ENCODE measurements at places on chromosomes 7 and 10.

DNA sequence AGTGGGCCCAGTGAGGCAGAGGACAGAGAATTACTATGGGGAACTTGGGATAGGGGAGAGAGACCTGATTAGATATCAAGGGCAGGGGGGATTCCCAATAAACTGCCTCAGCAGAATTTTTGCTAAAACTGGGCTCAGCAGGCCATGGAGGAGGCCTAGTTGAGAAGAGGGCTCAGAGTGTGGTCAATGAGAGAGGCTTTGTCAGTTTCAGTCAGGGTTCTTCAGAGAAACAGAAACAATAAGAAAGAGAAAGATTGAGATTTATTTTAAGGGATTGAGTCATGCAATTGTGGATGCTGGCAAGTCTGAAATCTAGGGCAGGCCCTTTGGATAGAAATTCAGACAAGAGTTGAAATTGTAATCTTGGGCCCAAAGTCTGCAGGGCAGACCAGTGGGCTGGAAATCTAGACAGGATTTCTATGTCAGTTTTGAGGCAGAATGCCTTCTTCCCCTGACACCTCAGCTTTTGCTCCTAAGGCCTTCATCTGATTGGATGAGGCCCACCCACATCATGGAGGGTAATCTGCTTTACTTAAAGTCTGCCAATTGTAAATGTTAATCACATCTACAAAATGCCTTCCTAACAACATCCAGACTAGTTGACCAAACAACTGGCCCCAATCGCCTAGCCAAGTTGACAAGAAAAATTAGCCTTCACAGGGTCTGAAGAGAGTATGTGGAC is 33.5 kb upstream of the CCSER2 start:
- no peak for DNase-seq

DNA sequence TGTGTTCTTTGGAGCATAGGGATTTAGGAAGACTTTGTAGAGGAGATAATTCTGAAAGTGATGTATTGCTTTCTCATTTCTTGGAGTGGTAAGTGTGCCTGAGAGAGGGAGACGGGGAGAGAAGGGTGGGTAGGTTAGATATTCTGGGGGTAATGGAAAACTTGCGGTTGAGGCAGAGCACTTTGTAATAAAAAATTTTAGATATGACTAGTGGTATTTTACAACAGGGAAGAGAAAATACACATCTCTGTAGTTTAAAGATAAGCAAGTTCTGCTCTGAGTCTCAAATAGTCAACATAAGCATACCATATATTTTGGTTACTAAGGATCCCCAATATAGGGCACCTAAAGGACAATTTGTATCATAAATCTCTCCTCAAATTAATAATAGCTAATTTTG is 6.6 kb downstream of the VPS50 start:
- DNase-seq: no peak

GRCh38 chr10:124860426-124860825 is 58.8 kb downstream of the ABRAXAS2 start:
- no peak for DNase-seq

DNA sequence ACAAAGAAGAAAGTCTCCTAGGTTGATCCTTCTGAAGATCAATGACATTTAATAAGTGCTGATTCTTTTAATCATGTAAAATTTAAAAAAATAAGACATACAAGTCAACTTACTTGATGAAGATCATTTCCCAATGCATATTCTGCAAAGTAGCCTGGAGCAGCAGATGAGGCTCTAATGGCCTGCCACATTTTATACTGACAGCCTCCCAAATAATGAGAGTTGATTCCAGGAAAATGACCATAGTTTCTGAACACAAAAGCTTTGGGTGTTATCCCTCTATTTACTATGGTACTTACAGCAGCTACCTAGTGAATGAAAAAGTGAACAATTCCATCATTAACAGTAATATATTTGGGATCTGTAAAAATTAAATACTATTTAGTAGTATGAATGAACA is 31.4 kb upstream of the NRCAM start:
- DNase-seq: no peak

DNA sequence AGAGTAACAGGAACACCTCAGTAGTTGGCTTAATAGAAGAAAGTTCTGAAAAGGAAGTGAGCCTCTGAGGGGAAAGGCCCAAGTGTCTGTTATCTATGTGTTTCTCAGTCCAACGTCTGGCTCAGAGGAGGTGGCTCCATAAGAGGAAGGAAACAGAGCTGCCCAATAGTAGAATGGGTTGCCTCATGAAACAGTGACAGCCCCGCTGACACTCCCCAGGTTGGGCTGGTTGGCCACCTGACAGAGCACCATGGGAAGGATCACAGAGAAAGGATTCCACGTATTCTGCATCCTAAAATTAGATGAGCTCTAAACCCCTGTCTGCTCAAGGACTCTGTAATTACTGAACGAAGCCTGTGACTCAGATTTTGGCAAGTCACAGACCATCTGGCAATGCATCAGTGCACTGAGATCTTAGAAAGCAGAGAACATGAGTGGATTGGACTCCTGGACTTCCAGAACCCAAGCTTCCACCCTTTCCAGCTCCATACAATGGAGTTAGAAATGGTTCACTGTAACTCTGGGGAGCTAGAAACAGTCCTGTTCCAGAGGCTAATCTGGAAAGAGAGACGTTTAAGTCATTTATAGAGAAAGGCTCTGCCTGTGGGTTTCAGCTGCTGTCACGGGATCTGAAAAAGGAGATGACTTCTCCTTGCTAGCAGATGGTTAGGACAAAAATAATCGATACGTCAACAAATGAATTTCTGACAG is 2.9 kb downstream of the PKD2L1 start:
- no peak for DNase-seq

- DNase-seq: no peak
Measured at GRCh38 chr10:22801785-22802184, 87.4 kb upstream of the PIP4K2A start.

DNA sequence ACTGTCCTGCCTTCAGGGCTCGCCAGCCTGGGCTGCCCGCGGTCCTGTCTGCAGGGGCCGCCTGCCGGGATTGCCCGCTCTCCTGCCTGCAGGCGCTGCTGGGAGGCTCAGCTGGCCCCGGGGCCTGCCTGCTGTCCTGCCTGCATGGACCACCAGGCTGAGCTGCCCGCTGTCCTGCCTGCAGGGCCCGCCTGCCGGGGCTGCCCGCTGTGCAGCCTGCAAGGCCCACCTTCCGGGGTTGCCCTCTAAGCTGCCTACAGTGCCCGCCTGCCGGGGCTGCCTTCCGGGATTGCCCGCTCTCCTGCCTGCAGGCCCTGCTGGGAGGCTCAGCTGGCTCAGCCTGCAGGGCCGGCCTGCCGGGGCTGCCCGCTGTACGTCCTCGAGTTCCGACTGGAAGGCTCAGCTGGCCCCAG is 164.4 kb downstream of the GLRX3 start:
- DNase-seq: no peak
